ENCODE measurements at places on chromosomes 4 and X.

DNA sequence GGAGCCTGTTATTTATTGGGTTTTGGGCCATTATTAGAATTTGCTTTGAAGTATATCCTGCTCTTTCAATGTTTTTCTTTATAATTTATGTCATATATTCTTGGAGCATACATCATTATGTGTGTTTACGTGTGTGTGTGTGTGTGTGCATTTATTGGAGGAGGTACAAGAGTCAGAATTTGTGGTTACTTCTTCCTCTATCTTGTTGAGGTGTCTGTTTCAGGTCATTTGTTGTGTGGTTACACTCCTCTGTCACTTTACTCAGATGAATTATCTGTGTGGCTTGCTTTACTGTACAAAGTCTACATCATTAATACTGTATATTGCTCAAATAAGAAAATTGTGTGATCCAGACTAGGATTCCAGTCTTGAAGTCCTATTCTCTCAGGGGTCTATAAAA lies 1957.4 kb upstream of the TENM3 start:
- DNase-seq, result no peak

DNA sequence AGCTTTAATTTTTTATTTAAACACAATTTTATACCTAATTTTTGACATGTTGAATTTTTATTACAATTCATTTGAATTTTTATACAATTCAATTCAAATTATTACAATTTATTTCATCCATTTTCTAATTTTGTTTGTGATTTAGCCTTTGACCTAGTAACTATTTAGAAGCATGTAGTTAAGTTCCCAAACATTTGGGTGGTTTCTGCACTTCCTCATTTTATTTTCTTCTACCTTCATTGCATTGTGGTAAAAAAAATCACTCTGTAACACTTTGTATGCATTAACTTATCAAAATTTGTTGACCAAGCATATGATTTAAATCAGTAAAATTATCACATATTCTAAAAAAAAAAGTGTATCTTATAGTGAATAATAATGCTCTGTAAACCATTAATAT lies 928.9 kb downstream of the ARAP2 start:
- no peak for DNase-seq

DNA sequence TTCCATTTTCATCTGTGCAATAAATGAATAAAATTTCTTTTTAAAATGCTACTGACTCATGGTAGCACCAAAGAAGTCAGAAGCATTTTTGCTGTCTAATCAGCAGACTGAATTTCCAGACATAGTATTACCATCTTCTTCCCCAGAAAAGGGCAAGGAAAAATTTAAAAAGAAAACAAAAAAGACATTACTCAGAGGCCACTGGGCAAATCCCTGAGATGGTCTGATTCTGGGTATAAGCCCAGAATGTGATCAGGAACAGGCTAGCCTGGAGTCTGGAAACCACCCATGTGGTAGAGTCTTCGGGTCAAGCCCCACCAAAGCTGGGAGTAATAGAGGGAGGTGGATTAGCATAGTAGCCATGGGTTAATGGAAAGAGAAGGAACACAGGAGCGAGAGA lies 342.8 kb downstream of the FBXW7 start:
- DNase-seq, result no peak

GRCh38 chrX:103215425-103215991 lies 600 bp downstream of the BEX4 start:
- DNase-seq, result no peak

GRCh38 chr4:36317721-36318120 lies 36.3 kb downstream of the DTHD1 start:
- DNase-seq, result no peak

GRCh38 chr4:154390324-154390723 lies 101.3 kb downstream of the DCHS2 start:
- no peak for DNase-seq

- no peak for DNase-seq
Observed at GRCh38 chr4:7516096-7516772, 81.5 kb upstream of the PSAPL1 start.
